ENCODE measurements at places on chromosomes 13 and 19. TPM values are rescaled to one million over a fixed set of nuclear protein-coding genes. Genes with fewer than 3 reads are reported as not detected.

Gene CYP2B6
- not detected for total RNA-seq

Gene LYPD3
- total RNA-seq = not detected

Gene SYNE4
- total RNA-seq = not detected

Gene ZIC2
- total RNA-seq = not detected

Gene KIR2DL4
- not detected for total RNA-seq

Gene PPAN
- 70.6 TPM for total RNA-seq
